ENCODE measurements at places on chromosomes 1 and 21.

GRCh38 chr1:35557611-35558373 is at the start of gene NCDN:
NCDN (plus strand) TSS chr1:35557799; CDS start chr1:35558191, 392 bp downstream.
- peak; percentile 96 for DNase-seq

- no peak for DNase-seq
Measured at GRCh38 chr1:214678386-214678785, 75.4 kb downstream of the CENPF start.

DNA sequence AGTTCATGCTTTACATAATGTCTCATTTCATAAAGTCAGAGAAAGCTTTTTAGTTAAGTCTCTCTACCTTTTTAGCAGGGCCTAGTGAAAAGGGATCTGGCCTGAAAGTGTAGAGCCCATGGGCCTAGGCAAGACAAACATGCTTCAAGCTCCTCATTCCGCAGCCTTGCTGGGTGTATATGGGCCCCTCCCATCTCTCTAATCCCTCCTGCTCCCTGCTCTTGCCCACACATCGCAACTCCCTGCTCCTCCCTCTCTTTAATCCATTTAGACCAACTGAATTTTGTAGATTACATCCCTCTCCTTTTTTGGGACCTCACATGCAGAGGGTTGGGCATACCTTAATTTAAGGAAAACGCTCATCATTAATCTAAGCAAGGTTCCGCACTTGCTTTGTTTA is 42.3 kb upstream of the CCDC190 start:
- no peak for DNase-seq

DNA sequence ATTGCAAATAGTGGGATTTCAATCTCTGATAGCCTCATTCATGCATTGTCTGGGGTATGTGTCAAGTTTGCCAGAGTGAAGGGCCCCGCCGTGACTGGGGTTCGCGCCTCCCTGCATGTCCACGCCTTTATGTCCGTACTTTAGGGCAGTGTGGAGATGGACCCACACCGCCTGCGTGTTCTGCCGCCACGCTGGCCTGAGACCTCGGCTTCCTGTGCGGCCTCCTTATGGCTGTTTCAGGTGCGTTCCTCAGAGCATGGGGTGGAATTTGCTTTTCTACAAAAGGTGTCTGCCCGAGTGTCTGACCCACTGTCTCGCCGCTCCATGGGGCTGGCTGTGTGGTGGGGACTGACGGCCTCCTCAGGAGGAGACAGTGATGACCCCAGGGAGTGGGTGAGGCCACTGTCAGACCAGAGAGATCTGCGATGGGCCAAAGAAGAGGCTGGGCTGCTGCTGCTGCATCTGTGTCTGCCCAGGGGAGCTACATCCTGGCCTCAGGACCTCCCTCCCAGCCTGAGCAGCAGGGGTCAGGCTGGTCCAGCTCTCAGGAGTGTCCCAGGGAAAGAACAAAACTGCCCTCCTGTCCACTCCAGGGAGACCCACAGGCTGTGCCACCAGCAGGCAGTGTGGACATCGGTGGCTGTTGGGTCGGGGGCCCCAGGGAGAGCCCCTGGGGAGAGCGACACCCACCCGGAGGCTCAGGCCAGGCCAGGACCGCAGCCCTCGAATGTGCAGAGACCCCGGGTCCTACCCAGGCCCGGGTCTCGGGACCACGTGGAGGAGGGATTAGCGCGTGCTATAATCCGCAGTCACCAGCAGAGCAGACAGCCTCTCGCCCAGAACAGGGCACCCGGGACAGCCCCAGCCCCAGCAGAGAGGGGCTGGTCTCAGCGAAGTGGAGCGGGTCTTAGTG is 9.8 kb upstream of the SLC19A1 start:
- DNase-seq, result no peak

DNA sequence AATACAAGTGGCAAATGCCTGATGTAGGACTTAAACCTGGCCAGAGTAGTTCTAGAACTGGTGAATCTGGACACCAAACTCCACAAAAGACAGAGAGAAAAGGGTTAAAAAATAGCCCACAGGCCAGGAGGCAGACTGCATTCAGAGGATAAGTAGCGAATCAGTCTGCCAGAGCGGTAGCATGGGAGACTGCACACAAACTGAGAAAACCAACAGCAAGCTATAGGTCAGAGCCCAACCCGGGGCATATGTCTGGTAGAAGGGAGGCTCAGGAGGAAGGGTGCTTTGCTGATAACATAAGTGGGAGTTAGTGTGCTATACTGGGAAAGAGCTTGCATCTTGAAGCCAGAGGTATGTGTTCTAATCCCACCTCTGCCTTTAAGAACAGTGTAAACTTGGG is 4.0 kb downstream of the LRRC53 start:
- DNase-seq, result no peak

GRCh38 chr1:158961178-158961577 is 29.8 kb downstream of the PYHIN1 start:
- DNase-seq, result no peak

- peak; percentile 54 for DNase-seq
Measured at GRCh38 chr1:30782361-30783255, 25.0 kb upstream of the LAPTM5 start.

DNA sequence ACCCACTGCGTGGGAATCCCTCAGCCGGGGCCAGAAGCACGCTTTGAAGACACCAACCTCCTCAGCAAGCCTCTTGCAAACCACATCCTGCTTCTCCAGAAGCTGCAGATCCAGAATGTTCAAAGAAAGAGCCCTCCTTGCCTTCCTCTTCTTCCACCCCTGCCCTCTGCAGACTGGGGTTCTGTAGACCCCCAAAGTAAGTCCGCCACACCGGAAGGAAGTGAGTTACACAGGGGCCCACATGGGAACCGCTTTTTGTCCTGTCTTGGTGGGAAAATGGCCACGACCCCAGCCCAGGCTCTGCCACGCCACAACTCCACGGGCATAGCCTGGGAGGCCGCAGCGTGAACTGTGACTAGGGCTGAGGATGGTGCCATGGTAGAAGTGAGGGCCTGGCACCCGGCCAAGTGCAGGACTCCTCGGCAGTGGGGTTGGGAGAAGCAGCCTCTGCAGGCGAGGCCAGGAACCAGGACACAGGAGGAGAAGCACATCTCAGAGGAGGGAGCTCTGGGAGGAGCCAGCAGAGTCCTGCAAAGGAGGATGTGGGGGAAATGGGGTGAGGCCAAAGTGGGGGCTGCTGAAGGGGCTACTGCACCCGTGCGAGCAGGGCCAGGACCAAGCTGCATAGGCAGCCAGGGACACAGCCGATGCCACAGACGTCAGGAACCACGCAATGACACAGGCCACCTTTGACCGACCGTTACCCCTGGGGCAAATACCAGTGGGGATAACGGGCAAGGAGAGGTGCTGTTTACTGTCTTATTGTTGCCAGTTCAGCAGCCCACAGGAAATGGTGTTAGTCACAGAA is 30.9 kb downstream of the PDE9A start:
- DNase-seq, result no peak

DNA sequence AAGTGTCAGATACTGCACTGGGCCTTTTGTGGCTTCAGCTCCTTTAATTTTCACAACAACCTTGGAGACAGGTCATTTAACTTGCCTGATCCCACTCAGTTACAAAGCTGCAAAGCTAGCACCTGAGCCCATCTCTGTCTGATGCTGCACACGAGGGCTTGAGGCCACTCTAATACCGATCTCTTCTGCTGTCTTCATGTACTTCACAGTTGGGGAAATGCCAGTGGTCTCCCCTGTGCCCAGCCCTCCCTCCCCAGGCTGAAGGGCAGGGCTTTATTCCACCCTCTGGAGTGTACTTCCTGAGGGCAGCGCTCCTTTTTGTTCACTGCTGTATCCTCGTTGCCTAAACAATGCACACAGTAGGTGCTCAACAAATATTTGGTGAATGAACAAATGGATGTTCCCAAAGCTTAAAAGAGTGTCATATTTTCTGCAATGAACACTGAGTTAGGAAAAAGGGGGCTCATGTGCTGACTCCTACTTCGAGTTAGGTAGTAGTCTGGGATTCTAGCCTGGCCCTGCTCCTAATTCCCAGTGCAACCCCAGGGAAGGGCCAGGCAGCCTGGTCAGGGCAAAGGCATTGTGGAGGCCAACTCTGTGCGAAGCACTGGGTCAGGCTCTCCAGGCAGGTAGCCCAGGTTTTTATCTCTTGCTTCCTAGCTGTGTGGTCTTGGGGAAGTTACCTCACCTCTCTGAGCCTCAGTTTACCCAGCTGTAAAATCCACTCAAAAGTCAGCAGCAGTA is 1.1 kb downstream of the TMCO4 start:
- no peak for DNase-seq

DNA sequence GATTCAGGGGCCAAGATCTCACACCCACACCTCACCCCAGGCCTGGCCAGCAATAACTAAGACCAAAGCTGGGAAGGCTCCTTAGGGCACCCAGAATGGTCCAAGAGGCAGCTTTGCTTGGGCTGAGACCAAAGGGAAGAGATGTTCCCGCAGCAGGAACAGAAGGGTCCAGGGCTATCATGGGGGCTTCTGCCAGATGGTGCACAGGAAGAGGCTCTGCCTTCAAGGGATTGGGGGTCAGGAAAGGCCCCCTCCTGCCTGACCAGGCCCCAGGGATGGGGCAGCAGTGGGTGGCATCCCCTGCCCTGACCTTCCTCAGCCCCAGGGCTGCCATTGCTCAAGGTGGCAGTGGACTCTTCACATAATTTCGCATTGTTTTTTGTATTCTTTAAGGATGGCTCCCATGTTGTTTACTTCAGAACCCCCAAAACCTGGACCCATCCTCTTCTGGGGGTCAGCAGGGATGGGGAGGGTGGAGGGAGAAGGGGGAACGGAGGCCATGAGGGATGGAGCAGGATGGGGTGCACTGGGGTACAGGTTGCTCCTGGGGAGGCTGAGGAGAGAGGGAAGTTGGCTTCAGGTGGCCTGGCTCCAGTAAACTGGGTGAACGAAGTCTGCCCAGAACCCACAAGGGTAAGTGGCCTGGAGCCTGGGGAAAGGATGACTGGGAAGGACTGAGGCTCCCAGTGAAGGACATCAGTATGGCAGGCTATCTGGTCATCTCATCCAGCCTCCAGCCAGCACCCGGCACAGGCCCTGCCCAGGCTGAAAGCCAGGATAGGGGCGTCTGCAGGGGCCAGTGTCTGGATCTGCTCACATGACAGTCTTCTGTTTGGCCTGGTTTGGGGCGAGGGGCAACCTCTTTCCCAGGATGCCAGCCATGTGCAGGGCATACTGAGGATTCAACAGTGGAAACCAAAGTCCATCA is 2.6 kb upstream of the NADK start:
- DNase-seq, result no peak

DNA sequence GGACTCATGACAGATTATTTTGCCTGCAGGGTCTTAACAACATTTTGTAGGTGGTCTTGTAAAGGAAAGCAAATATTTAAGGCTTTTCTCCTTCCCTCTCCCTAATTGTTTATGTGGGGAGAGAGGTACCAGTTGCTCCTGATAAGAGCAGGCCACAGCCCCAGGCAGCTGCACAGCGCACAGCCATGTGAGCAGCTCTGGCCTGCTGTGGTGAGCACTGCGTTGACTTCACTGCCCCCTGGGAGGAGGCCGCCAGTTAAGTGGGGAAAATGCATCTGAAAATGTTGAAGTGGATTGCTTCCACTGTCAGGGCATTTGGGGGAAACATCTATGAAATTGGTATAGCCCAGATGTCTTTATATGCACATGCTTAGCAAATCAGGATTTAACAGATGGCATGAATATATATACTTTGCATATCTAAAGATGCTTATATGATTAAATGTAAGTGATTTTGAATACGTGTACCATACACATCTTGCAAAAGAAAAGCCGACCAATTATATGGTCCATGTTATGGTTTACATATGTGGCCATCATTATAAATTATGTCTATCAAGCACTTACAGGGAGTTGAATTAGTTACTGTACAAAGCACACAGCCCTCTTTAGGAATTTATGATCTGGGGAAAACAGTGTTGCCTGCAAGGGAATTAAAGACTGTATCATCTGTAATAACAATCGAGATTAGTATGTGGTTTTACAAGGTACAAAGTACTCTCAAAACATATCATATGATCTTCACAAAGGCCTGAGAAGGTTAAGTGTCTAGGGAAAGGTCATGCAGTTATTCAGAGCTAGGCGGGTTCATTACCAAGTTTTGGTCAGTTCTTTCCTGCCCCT is 132.1 kb downstream of the RHOU start:
- DNase-seq, result no peak

DNA sequence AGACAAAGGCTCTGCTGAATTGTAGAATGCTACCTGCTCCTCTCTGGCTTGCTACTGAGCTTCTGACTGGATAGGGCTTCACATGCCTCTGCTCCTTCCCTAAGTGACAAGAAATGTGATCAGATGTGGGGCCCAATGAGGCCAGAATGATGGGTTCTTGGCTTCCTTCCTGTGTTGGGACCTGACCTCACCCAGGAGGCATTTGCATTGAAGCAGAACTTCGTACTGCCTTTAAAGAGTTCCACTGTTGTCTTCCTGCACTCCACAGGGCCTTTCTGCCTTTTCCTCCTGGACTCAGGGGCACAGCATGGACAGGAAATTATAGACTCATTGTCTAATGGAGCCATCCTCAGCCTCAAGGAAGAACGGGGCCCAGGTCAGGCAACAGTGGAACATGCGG is 14.3 kb downstream of the ZNF670 start:
- no peak for DNase-seq

GRCh38 chr1:234067581-234068337 is 163.3 kb downstream of the SLC35F3 start:
- DNase-seq, result no peak

- DNase-seq, result peak; percentile 89
Measured at GRCh38 chr21:42666925-42667324, 13.5 kb downstream of the PDE9A start.

DNA sequence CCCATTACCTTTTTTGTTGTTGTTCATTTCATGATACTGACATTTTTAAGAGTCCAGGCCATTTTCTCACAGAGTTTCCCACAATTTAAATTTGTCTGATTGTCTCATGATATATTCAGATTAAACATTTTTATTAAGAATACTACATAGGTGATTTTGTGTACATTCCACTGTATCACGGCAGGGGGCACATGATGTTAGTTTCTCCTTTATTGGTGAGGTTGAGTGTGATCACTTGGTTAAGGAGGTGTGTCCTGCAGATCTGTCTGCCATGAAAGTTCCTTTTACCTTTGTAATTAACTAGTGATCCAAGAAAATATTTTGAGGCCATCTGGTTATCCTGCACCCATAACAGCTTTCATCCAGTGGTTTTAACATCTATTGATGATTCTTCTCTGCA is 11.8 kb downstream of the RTCA start:
- no peak for DNase-seq

DNA sequence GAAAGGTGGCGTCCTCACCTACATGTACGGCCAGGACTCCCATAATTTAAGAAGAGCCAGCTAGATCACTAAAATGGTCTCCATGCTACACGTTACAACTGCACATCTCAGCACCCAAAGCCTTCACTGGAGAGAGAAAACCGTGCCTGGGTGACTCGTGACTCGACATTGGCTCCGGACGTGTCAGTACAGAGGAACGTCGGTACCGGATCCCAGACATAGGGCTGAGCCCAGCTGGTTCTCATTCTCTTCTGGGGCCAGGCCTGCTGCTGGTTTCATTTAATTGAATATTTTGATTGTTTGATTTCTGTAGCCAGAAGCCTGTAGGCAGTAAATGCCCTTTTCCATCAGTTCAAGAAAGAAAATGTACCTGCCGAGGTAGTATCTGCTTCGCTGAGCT is 93.1 kb downstream of the HHIPL2 start:
- DNase-seq, result no peak
